Ureter (tissue), 1 donor: ENCODE measurements at places on chromosomes 7 and 10. TPM values are rescaled to one million over a fixed set of nuclear protein-coding genes. Genes with fewer than 3 reads are reported as not detected.

CDK1 gene
- total RNA-seq, result 2.4 TPM

ZNF138 gene
- total RNA-seq, result 19.9 TPM

STEAP4 gene
- 105 TPM for total RNA-seq

TAS2R3 gene
- total RNA-seq, result 6.4 TPM

PLXNA4 gene
- 7.6 TPM for total RNA-seq

SORCS3 gene
- total RNA-seq, result not detected

EVX1 gene
- total RNA-seq, result 5.6 TPM

MTERF1 gene
- 20.4 TPM for total RNA-seq

DHTKD1 gene
- 25.4 TPM for total RNA-seq

EPHB6 gene
- total RNA-seq, result 55.9 TPM

NUTM2A gene
- 1.5 TPM for total RNA-seq

NXPH1 gene
- total RNA-seq, result not detected

TMEM26 gene
- total RNA-seq, result 4.1 TPM

FERD3L gene
- total RNA-seq, result 0.86 TPM

CRTAC1 gene
- 11.9 TPM for total RNA-seq

SPDYE2B gene
- not detected for total RNA-seq

RASSF4 gene
- 22.7 TPM for total RNA-seq

BMPER gene
- total RNA-seq, result 6.8 TPM

COL1A2 gene
- total RNA-seq, result 231 TPM

PIK3AP1 gene
- 3.3 TPM for total RNA-seq

CACNB2 gene
- total RNA-seq, result 14.3 TPM

C10orf105 gene
- 0.34 TPM for total RNA-seq

HGF gene
- 20.9 TPM for total RNA-seq

CHST15 gene
- total RNA-seq, result 15.7 TPM

SPDYE9 gene
- total RNA-seq, result not detected

CRYGN gene
- not detected for total RNA-seq

GPNMB gene
- total RNA-seq, result 93.6 TPM

SFXN2 gene
- 28.3 TPM for total RNA-seq

BZW2 gene
- 96.3 TPM for total RNA-seq

MMP21 gene
- not detected for total RNA-seq

XRCC2 gene
- 0.96 TPM for total RNA-seq

SDHAF3 gene
- total RNA-seq, result 27.4 TPM

ZNF32 gene
- 33.1 TPM for total RNA-seq

LRGUK gene
- 2.2 TPM for total RNA-seq

MYO3A gene
- 0.70 TPM for total RNA-seq

CALHM3 gene
- not detected for total RNA-seq

SEMA3C gene
- total RNA-seq, result 111 TPM

SUN3 gene
- not detected for total RNA-seq

CDHR1 gene
- total RNA-seq, result 1.5 TPM

CPEB3 gene
- total RNA-seq, result 6.0 TPM

PRLHR gene
- not detected for total RNA-seq

DNAH11 gene
- total RNA-seq, result 0.94 TPM
